Occipital lobe (tissue), 3 donors: ENCODE measurements at places on chromosomes 4 and X.

DNA sequence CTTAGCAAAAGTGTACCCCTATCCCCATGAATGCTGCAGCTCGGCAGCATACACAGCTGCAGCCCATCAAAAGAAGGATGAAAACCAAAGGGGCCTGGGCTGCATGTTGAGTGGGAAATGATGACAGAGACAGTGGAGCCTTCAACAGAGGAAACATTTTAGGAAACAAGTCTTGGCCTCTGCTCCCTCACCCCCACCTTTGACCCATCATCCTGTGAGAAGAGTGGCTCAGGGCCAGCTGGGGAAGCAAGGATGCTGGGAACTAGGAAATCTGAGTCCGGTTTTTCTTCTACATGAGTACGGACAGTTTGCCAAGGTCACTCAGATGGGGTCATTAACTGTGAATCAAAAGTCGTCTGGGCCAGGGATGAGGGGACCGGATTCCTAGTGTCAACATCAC, 37.2 kb downstream of the IDS start:
- no peak for DNase-seq

DNA sequence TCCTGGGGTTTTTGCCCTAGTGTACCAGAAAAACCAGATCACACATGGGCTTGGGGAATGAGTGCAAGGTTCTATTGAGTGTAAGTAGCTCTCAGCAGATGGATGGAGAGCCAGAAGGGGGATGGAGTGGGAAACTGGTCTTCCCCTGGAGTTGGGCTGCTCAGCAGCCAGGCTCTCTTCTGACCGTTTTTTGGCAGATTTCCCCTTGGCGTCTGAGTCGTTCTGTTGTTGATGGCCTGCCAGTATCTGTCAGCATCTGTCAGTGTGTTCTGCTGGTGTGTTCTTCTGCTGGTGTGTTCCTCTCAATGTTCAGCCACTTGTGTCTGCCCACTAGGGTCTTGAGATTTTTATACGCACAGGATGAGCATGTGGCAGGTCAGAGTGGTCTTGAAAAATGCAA, 633.9 kb upstream of the CPEB2 start:
- no peak for DNase-seq

DNA sequence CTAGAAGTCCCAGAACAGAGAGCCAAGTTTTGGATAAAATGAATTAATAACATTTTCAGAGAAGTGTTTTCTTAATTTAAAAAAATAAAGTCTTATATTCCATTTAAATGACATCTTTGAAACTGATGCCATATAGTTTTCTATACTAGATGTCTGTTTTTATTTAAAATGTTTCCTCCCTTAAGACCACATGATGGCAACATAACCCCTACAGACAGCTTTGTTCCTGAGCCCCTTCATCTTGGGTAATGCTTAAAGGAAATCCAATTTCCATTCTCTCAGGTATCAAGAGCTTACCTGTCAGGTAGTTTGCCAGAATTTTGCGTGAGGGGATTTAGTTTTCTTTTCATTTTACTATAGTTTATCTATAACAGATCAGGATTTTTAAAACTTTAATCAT, 181.4 kb upstream of the UGT8 start:
- no peak for DNase-seq

GRCh38 chr4:150382028-150382427, 199.9 kb upstream of the MAB21L2 start:
- DNase-seq, result no peak

DNA sequence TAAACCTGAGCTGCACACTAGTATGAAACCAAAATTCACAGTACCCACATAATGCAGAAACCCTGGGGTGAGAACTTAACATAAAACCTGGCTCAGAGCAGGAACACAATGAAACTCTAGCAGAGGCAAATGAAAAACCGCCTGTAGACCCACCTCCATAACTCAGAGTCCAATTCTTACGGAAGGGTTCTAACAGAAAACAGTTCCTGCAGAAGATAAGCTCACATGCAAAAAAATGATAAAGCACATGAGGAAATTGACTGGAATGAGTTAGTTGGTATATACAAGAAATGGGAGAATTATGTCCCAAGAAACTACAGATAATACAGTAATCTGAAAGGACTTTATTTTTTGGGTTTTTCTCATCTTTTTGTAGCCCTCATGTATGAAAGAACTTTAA, 14.7 kb downstream of the RTL9 start:
- DNase-seq, result no peak

- DNase-seq, result no peak
Measured at GRCh38 chr4:169957785-169958184, 68.4 kb downstream of the MFAP3L start.

GRCh38 chrX:107856289-107856688, 30.6 kb downstream of the MID2 start:
- no peak for DNase-seq

DNA sequence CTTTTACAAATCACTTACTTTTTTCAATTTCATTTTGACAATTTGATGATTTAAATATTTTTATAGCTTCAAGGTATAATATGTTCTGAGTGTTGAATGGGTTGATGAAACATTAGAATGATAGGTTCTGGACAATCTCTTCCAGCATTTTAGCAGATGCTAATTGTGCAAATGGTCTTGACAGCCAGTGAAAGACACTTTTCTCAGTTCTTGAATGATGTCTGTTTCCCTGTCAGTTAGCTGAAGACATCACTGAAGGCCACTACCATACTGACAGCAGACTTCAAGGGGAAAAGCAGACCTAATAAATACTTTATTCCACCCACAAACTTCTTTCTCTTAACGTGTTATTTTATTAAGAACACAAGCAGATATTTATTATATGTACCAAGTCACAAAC, 498.6 kb downstream of the GRXCR1 start:
- DNase-seq, result no peak

GRCh38 chr4:116180157-116180601, 905.2 kb downstream of the TRAM1L1 start:
- no peak for DNase-seq

GRCh38 chr4:52665592-52665991, 6.5 kb upstream of the USP46 start:
- DNase-seq, result no peak

DNA sequence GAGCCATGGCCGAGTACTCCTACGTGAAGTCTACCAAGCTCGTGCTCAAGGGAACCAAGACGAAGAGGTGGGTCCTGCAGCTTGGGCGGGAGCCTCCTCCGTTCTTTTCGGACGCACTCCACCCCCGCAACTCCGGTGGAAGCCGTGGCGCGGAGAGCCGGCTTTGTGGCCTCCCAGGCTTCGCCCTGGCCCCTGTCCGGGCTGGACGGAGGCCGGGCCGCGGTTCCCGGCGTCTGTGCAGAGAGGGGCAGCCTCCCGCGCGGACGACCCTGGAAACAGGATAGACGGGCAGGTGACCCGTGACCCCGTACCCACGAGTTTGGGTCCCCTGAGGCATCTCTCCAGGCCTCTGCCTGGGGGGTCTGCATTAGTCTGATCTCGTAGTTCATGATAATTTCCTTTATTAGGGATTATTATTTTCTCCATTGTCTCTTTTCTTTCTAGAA, 356 bp downstream of the FRG1 start:
- no peak for DNase-seq

- no peak for DNase-seq
Measured at GRCh38 chr4:26701786-26702227, 117.9 kb downstream of the TBC1D19 start.

DNA sequence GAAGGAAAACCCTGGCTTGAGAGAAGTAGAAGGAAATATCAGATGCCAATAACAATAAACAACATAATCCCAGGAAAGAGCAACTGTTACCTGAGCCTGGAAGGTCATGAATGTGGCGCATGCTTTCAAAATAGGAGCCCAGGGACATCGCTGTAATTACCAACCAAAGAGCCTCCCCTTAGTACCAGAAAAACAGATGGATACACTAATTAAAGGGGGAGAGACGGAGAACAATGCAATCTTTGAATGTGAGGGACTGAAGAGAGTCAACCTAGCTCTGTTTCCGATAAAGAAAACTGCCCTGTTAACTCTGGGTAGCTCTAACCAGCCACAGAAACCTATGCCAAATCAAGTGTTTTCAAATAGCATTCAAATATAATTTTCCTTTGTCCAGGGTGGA, 161.4 kb downstream of the ENOX2 start:
- DNase-seq, result no peak

GRCh38 chr4:124431653-124432192, 280.8 kb downstream of the ANKRD50 start:
- no peak for DNase-seq

DNA sequence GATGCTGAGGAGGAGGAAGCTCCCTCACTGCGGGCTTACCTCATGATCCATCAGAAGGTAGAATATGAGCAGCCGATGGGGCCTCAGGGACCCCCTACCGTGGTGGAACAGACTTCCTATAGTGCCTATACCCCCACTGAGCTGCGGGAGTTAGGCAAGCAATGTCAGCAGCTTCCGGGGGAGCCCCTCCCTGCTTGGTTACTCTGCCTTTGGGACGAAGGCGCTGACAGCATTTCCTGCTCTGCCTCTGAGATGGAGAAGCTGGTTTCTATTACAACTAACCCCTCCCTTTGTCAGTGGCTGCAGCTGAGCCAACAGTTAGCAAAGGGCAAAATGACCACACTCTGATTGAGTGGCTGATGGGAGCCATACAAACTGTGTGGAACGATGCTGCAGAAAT, 430.7 kb downstream of the IDS start:
- no peak for DNase-seq

DNA sequence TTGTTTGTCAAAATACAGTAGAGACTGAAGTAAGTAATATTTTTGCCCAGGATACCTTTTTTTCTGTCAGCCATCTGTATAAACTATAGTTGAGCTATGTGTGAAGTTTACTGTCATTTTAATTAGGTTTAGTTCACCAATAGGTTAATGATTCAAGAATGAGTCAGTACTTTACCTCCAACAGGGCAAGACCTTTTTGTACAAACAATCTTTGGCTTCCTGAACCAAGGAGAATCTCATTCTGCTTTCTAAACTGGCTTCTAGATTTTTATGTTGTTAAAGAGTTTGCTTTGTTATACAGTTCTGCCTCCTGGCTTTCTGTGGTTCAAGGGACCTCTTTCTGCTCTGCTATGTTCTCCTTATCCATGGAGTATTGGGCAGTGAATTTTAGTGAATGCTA, 412.0 kb upstream of the NR3C2 start:
- DNase-seq, result no peak

- DNase-seq, result no peak
Measured at GRCh38 chr4:42339935-42340406, 57.3 kb upstream of the SHISA3 start.

DNA sequence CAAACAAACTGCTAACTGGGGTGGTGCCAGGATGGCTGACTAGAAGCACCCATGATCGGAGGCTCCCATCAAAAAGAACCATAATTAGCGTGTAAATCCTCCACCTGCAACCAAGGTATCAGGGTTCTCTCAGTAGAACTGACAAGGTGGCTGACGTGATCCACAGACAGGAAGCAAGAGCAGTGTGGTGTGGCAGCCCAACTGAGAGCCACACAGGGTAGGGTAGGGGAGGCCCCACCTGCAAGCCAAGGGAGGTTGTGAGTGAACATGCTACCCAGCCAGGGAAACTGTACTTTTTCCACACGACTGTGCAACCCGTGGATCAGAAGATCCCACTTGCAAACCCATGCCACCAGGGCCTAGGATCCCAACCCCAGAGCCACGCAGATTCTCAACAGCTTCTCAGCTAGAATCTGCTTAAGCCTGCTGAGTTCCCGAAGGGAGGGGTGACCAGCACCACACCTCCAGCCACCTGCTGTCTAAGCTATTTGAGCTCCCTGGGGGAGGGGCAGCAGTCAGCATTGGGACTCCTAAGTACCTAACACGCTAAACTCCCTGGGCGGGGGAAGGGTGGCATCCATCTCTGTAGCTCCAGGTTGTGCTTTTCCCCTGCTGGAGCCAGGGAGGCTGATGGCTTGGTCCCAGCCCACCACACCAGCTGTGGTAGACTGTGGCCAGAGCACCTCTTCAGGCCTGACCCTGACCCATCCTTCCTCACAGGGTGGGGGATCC, 425.1 kb downstream of the GPM6A start:
- no peak for DNase-seq

GRCh38 chrX:107773906-107774435, 1.6 kb downstream of the TSC22D3 start:
- DNase-seq, result no peak

GRCh38 chrX:11535156-11535919, 130.4 kb downstream of the ARHGAP6 start:
- DNase-seq, result no peak

DNA sequence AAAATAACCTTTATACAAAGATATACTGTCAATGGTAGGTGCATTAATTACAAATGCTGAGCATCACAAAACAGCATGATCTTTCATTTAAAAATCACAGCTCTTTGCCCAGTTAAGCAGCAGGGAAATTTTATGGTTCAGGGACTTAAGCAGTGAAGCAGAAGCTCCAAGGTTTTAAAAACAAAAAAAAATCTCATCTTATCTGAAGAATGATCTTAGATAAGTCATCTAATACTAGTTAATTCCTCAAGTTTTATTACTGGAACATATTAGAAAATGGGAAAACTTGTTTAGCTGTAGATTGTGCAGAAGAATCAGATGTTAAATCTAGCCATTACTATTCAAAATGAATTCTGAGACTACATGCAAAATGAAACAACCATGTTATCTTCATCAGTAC, 289.9 kb downstream of the GASK1B start:
- DNase-seq, result no peak

- no peak for DNase-seq
Measured at GRCh38 chrX:152136312-152136711, 2.1 kb downstream of the MAGEA10 start.

DNA sequence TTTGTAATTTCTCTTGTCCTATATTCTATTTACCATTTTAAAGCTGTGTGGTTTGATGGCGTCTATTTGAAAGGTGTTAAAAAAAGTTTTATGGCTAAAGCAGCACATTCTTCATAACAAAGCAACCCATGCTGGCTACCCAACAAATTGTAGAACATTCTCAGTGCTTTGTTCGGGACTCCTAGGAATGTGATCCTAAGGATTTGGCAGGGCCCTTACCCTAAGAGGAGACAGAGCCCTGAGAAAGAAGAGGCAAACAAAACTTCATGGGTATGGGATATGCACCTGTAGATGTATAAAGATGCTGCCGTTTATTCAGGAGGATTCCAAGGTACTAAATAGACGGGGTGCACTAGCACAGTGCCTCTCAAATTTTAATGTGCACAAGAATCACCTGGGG, 370.8 kb upstream of the DIPK2B start:
- no peak for DNase-seq

GRCh38 chrX:24027985-24028384, 999 bp upstream of the KLHL15 start:
- DNase-seq, result no peak

DNA sequence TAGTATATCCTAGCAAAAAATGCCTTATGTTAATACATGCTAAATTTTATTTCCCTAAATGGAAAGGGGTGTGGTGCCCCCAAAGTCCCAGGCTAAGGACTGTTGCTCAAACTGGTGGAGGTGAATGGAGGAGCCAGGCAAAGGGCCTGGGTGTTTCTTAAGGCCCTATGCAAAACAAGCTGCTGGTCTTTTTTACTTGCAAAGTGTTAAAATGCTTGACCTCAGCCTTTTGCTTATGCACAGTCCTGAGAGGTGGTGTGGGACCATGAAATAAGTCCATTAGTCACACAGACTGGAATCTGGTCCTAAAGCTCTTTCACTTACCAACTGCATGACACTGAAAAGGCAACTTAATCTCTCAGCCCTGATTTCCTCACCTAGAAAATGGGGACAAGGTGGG, 223.5 kb upstream of the MBNL3 start:
- DNase-seq, result no peak
